ENCODE measurements at places on chromosomes 3 and 15.

- no peak for DNase-seq
Observed at GRCh38 chr3:160475884-160476283, 26.3 kb upstream of the TRIM59 start.

GRCh38 chr15:85443593-85444087, 63.2 kb downstream of the AKAP13 start:
- peak; percentile 7 for DNase-seq

- no peak for DNase-seq
Observed at GRCh38 chr3:189708375-189708774, 77.2 kb downstream of the TP63 start.

DNA sequence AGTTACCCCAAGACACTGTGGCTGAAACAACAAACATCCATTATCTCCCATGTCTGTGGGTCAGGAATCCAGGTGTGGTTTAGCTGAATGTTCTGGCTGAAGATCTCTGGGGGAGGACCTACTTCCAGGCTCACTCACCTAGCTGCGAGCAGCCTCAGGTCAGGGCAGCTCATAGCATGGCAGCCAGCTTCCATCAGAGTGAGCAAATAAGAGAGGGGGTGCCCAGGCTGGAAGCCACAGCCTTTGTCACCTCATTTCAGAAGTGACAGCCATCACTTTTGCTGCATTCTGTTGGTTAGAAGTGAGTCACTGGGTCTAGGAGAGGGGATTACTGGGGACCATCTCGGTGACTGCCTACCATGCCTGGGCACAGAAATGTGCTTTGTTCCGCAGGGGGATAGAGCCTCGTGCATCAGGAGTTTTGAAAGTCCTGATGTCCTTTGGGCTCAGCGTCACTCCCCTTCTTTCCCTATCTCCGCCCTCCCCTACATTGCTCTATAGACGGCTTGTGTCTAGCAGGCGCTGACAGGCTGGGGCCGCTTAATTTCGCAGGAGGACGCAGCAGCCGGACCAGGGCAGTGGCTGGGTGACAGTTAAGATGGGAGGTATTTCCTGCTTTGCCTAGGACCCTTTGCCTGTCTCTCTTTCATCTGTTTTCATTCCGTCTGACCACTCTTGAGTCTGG, 25.4 kb downstream of the TGM4 start:
- DNase-seq, result no peak

- DNase-seq, result no peak
Observed at GRCh38 chr3:115804713-115805119, 181.4 kb downstream of the GAP43 start.

- DNase-seq, result no peak
Observed at GRCh38 chr3:123758081-123758564, 126.0 kb downstream of the MYLK start.

GRCh38 chr3:129777806-129778205, 115.7 kb downstream of the TMCC1 start:
- DNase-seq, result no peak

- DNase-seq, result no peak
Observed at GRCh38 chr3:32147509-32147908, 41.1 kb downstream of the GPD1L start.

GRCh38 chr3:64621726-64622395, 65.9 kb downstream of the ADAMTS9 start:
- no peak for DNase-seq

DNA sequence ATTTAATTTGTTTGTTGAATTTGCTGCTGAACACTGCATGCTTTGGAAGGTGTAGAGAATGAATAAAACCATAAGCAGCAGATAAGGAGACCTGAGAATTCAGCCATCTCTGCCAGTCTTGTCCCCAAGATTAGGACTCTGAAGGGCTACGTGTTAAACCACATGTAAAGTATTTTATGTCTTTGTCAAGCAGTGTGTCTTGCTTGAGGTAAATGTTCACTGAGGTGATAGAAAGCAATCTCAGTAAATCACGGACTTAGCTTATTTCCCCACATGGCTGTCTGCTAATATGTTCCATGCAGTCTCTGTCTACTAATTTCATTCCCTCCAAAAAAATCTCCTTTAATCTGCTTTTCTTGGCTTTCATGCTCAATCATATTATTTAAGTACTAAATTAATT, 467.1 kb downstream of the RAP2B start:
- no peak for DNase-seq

DNA sequence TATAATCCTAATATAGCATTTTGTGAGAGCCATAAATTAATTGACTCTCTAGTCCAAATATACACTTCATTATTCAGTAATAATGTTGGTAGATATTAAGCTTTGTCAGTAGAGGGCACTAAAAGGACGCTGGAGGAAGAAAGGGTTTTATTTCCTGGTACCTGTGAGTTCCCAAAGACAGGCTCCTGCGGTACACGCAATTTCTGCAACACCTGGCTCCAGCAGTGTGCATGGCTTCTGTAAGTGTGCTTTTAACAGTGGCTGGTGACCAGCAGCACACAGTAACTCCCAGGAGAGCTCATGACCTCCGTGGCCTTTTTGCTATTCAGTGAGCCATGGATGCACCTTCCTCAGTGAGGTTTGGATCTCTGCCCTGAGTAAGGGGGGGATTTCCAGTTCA, 338.3 kb upstream of the ZNF385D start:
- no peak for DNase-seq

- DNase-seq, result no peak
Observed at GRCh38 chr15:81901319-81901718, 144.5 kb downstream of the MEX3B start.

DNA sequence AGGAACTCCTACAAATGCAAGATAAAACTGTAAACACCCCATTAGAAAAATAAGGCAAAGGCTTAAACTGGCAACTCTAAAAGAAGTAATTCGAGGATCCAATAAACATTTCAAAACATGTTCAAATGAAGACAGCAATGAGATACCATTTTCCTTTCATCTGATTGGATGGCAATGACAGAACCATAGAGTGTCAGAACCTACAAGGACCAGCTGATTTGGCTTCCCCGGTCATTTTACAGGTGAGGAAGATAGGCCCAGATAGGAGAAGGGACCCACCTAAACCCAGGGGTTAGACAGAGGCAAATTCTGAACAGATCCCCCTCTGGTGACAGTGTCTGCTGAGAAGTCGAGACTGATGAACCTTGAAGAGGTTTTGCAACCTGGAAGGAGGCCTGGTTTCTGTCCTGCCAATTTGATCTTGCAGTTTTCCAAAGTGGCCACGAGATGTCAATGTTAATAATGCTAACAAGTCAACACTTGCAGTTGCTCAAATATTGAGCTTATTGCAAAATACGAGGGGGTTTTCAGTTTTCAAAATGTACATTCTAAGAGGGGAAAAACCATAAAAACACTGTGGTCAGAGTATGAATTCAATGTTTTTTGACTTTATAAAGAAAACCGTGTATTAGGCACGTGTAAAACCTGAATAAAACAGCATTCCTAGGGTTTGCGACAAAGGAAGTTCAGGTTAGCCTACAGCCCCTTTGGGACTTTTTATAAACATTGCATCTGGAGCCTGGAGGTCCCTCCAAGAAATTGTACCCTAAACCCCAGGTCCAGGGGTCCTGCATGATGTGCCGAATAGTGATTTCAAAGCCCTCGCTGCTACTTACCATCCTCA, 21.5 kb downstream of the CFAP161 start:
- no peak for DNase-seq

DNA sequence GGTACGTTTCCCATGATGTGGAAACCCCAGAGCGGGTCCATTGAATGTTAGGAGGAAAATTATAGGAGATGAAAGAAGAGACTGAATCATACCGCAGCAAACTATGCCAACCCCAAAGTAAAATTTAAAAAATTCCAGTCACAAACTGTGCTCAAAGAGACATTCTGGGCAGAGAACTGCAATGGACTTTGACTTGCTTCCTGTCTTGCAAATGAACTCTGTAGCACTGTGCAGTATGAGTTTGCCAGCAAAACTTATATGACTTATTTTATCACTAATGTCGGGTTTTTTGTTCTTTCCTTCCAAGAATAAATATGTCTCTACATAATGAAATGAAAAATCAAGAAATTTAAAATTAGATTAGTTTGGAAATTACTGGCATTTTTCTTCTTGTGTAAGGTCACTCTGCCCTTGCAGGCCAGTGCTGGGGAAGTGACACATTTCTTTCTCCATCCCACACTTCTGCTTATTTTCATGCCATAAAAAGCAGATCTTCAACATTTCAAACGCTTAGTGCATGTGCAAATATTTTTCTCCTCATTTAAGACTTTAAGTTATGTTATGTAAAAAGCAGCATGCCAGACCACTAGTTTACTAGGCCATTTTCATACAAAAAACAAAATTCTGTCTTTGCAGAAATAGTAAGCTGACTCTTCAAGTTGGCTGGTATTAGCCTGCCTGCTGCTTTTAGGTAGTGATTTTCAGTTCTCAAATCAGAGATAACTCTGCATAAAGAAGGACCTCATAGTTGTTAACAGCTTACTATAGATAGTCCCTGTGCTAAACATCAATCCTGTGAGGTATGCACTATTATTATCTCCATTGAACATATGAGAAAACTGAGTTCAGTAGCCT, 32.2 kb upstream of the SSR3 start:
- no peak for DNase-seq

GRCh38 chr3:3179407-3180094, at the start of gene CRBN:
Gene CRBN (minus strand): TSS chr3:3179691. CDS start chr3:3179687, 4 bp downstream.
- DNase-seq, result peak; percentile 81

GRCh38 chr3:52346623-52347530, 30.8 kb downstream of the DNAH1 start:
- no peak for DNase-seq

DNA sequence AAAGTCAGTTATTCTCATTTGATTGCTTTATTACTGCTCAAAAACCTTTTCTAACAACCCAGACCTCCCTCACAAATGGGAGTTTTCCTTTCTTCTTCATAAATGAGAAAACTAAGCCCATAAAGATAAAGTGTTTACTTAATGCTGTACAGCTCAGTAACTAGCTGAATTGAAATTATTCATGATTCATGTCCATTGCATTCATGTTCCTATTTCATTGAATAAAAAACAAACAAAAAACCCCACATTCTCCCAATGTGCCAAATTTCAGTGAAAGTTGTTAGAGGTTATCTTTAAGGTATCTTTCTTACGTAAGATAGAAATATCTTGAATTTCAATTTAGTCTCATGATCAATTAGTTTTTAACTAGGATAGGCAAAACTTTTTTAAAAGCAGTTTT, 2.8 kb downstream of the PLSCR2 start:
- DNase-seq, result no peak

- DNase-seq, result no peak
Observed at GRCh38 chr3:105516972-105517371, 150.3 kb downstream of the ALCAM start.

- no peak for DNase-seq
Observed at GRCh38 chr15:79265987-79266579, 16.4 kb upstream of the ANKRD34C start.

DNA sequence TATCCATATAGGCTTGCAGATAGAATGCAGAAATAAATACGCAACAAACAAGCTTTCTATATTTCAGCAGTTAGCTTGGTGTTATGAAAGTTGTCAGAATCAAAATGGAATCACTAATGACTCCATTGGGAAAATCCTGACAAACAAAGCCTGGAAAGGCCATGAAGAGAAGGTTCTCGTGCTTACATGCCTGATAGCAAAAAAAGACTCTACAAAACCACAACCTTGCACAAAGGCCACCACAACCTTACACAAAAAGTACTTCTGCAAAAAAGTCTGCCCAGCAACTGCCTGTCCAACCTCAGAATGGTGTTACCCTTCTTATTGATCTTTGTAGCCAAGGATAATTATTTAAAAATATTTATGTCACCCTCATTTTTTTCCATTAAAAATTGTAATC, 14.4 kb upstream of the PLSCR1 start:
- DNase-seq, result no peak

- DNase-seq, result no peak
Observed at GRCh38 chr3:133273346-133273745, 126.5 kb upstream of the BFSP2 start.

- no peak for DNase-seq
Observed at GRCh38 chr3:11304175-11304574, 32.0 kb downstream of the ATG7 start.

DNA sequence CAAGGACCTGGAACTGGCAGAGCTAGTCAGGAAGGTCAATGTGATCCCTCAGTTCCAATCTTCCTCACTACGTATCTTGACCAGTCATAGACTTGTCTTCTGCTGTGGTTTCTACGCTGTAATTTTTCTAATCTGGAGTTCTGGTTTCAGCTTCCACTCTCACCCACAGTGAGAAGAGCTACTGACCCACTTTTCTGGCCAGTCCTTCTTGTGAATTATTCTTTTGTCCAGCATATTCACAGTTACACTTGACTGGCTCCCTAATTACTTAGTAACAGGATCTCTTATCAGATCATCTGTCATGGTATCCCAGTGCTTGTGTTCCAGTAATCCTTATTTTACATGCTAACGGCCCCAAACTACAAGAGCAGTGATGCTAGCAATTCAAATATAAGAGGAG, 72.4 kb upstream of the MME start:
- DNase-seq, result no peak

DNA sequence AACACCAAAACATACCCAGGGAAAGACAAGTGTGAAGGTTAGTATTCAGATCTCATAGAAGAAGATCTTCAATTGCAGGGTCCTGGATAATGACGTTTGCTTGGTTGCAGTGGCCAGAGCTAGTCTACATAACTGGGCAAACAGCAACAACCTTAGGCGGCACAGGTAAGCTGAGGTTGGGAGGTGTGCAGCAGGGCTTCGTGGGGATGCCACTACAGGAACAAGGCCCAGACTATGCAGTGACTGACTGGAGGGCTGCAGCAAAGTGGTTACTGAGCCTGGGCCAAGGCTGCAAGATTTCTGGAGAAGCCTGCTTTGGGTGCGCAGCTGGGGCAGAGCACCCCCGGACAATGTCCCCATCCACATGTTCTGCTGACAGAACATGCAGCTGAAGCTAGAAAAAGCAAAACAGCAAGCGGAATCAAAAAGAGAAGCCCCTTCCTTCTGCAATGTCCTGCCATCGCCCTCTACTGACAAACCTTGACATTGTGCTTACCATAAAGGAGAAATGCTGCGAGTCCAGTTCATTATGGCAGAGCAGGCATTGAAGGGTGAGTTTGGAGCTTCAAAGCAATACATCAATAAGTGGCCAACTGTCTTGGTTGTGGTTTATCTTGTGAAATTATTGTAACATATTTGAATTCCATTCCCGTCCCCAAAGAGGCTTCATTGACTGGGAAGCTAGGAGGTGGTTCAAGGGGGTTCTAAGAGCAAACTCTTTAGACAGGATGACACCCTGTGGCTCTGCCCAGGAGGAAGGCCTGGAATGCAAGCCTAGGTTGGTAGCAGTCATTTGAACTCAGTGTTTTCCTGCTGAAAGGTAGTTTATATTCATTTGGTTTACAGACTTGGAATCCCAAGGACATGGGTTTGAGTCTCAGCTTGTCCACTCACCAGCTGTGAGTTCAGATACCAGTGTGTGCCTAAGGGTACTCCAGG, 217.0 kb downstream of the PDCD6IP start:
- no peak for DNase-seq

- DNase-seq, result no peak
Observed at GRCh38 chr3:41330465-41330864, 131.2 kb downstream of the CTNNB1 start.

DNA sequence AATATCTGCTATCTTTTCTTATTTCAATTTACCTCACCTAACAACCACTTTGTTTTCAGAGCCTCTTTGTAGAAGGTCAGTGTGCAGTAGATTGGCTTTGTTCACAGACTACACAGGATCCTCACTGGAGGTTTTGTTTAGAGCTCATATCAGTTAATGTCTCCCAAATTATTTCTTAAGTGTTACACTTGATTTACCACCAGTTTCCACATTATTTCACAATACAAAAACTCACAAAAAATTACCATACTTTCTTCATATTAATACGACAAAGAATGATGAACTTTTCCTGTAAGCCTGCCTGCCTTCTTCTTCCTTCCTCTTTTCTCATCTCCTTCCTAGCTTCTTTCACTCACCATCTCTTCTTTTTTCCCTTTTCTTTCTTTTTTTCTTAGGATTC, 133.3 kb downstream of the ALCAM start:
- no peak for DNase-seq
